Activated CD8-positive, alpha-beta memory T cell treated with anti-CD3 and anti-CD28 coated beads, Interleukin-2, amount 10 ng/mL, durations not matched to agents 7 days and 5 days (primary cell): ENCODE measurements at places on chromosomes 5 and 9. TPM values are rescaled to one million over a fixed set of nuclear protein-coding genes. Genes with fewer than 3 reads are reported as not detected.

Gene SH3GL2
- not detected for total RNA-seq

DNA sequence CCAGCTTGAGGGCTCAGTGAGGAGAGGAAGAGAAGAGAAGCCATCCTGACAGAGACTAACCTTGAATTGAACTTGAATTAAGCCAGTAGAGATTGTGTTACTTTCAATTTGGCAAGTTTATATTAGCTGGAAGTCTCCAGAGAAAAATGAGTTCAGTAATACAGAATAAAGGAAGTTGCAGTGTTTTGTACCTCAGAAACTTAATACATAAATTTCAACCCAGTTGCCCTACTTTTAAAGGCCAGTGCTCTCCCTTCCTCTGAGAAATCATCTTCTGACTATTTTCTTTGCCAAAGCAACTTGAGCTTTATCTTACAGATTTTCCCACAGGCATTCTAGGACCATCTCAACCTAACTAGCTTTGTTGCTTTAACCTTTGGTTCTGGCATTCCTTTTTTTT is 231.0 kb upstream of the GAS1 start:
- DNase-seq: no peak

Gene STPG3
- not detected for total RNA-seq

- DNase-seq: no peak
Observed at GRCh38 chr5:132822650-132823480, 7.6 kb downstream of the SHROOM1 start.

Gene C5orf58
- total RNA-seq: not detected

Gene HAPLN1
- not detected for total RNA-seq

- no peak for DNase-seq
Observed at GRCh38 chr9:136703276-136703860, 9.0 kb upstream of the DIPK1B start.

- DNase-seq: no peak
Observed at GRCh38 chr5:10644192-10644591, 80.3 kb downstream of the ANKRD33B start.

DNA sequence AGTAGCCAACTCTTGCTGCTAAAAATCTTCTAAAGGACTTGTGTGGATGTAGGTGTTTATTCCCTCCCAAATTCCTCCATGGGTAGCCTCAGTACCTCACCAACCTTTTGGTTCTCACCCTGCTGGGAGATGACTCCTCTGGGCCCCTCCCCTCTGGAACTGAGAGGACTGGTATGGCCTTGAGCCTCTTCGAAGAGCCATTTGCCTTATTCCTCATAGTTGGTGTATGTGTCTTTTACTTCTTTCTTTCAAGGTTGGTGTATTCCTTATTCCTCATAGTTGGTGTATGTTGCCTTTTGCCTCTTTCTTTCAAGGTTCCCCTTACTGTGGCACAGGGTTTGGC is 48.3 kb downstream of the GNAQ start:
- no peak for DNase-seq

DNA sequence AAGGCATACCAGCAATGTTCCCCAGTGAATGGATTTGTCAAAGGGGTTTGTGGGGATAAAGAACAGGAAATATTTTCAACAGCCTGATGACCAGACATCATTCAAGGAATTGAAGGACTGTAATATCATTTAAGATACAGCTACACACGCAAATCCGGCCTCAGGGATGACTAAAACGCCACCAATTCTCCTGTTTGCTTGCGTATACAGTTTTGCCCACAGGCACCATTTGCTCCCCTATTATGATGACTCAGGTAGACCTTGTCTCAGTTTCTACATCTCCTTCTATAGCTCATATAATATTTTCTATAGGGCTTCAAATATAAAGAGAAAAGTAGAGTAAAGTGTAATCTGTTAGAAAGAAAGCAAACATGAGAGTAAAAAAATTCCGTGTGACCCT is 29.7 kb upstream of the ITGA1 start:
- no peak for DNase-seq

DNA sequence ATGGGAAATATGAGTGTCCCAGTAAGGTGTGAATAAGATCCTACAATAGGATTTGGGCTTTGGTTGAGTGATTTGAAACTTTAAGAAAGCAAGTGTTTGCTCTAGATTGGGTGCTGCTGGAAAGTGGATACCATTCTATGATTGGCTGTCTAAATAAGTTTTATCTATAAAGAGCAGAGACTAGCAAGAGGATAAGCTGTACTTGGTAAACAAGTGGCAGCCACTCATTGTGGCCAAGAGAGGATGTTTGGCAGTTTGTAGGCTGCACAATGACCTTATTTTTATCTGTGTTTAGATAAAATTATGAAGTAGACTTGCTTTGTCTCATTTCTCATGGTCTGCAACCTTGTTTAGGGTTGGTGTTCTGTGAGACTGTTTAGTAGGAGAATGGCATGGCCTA is 341.6 kb upstream of the PIK3R1 start:
- DNase-seq: no peak

Gene AQP3
- total RNA-seq: 10.4 TPM

DNA sequence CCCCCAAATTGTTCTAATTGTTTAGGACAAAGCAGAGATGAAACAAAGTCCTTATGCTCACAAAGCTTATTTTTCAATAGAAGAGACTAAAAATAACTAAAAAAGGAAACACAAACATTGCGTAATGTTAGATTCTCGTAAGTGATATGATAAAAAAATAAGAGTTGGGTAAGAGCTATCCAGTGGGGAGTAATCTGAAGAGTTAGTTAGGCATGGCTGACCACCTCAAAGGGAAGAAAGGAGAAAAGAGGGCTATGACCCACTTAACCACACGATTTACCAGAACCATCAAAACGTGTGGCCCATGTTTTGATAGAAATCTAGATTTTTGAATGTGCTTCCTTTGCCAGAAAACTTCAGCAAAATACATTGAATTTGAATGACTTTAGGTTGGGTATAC is 1296.8 kb upstream of the NUDT12 start:
- DNase-seq: no peak

DNA sequence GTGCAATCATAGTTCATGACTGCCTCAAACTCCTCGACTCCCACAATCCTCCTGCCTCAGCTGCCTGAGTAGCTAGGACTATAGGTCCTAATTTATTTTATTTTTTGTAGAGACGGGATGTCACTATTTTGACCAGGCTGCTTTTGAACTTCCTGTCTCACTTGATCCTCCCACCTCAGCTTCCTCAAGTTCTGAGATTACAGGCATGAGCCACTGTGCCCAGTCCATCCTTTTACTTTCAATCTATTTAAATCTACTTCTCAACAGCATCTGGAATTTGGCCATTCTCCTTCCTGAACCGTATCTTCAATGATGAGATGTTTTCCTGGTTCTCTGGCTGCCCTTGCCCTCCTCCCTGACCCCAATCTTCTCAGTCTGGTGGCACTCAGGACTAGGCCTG is 12.2 kb upstream of the GRIN1 start:
- no peak for DNase-seq

DNA sequence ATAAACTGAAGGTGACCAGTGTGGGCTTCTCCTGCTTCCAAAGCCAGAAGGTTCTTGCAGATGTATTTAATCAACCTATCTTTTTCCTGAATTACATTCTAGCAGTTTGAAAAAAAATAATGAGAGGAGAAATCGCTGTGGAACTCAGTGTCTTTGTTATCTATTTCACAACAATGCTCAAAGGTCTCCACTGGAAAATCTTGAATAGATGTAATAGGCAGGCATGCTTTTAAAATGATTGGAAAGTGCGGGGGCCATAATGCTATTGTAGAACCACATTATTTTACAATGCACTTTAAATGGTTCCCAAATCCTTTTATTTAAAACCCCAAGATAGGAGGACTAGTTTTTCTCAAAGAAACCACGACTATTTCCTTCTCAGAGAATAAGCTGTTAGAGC is 23.3 kb downstream of the ENC1 start:
- no peak for DNase-seq

Gene SLC23A1
- 2.5 TPM for total RNA-seq

Gene OR13C3
- total RNA-seq: not detected

- peak; percentile 57 for DNase-seq
Observed at GRCh38 chr5:168851902-168852321, 272.7 kb upstream of the PANK3 start.

DNA sequence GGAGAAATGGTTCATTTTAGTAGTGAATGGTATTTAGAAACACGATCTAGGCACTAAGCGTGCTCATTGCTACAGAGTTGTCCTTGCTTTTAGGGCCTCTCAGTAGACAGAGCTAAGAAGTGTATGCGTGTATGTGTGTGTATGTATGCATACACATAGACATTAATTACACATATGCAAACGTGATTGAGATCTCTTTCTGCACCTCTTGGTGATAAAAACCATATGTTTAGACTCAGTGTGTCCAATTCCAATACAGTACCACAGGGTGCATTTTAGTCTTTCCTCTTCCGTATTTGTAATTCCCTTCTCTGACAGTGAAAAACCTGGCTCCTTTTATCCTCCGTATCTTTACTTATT is 13.1 kb downstream of the TRIO start:
- DNase-seq: no peak

GRCh38 chr9:24095246-24095645 is 269.2 kb upstream of the ELAVL2 start:
- no peak for DNase-seq

Gene APBA1
- total RNA-seq: 3.6 TPM

DNA sequence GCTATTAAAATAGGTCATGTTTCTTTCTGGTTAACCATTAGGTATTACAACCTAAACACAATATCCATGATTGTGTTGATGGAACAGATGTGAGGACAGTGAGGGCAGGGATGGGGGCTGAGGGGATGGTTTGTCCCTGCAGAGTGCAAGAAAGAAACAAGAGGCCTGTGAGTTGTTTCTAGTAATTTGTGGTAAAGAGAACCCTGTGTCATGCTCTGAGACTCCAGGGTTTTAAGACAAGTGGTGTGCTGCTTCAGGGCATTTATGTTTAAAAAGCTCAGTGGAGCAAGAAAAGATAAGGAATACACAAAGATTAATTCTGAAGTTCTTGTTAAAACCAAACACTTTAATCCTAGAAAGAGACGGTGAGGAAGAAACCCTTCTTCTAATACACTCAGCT is 656.5 kb downstream of the TLE1 start:
- no peak for DNase-seq

Gene UGT3A1
- not detected for total RNA-seq

GRCh38 chr5:140833993-140834392 is at the start of gene PCDHA7:
Gene PCDHA7, plus strand, starts transcription at chr5:140834269. Its CDS starts 115 bp downstream, at chr5:140834384.
- no peak for DNase-seq

Gene C9
- not detected for total RNA-seq

Gene AGTPBP1
- 30.8 TPM for total RNA-seq

DNA sequence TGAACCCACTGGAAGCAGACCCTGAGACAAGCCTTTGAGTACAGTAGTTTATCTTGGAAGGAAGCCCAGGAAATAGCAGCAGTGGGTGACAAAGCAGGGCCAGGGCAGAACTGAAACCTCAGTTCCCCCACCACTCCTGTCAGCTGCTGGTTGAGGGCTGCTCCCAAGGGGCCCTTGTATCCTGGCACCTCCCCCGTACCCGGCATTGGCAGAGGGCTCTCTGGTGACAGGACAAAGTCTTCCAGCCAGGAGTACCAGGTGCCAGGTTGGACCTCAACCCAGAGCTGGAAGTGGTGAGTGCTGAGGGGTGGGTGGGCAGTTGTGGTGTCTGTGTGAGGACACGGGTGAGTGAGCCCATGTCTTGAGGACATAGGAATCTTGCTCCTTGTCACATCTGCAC is 123.3 kb downstream of the PHF2 start:
- DNase-seq: no peak

GRCh38 chr5:166860426-166860825 is 1431.0 kb upstream of the WWC1 start:
- no peak for DNase-seq

Gene DCAF12
- total RNA-seq: 48.4 TPM

Gene NNT
- 115 TPM for total RNA-seq
